ENCODE measurements at places on chromosomes 12 and 14.

GRCh38 chr14:95444132-95445129, 72.0 kb downstream of the SYNE3 start:
- no peak for DNase-seq

DNA sequence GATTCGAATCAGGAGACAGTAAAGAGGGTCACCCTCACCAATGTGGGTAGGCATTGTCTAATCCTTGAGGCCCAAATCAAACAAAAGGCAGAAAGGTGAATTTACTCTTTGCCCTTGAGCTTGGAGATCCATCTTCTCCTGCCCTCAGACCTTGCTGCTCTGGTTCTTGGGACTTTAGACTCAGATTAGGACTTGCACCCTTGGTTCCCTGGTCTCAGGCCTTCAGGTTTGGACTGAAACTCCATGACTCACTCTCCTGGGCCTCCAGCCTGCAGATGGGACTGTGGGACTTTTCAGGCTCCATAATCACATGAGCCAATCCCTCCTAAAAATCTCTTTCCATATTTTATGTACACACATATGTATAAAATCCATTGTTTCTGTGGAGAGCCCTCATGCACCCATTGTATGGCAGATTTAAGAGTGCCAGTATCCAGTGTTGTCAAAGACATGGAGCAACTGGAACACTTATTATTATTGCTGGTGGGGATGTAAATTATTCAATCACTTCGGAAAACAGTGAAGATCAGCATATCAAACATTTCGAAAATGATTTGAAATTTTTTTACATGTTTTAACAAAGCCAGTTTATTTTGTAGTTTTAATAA, 48.7 kb downstream of the EID3 start:
- no peak for DNase-seq

GRCh38 chr14:69326611-69327010, 66.7 kb downstream of the GALNT16 start:
- DNase-seq: no peak

DNA sequence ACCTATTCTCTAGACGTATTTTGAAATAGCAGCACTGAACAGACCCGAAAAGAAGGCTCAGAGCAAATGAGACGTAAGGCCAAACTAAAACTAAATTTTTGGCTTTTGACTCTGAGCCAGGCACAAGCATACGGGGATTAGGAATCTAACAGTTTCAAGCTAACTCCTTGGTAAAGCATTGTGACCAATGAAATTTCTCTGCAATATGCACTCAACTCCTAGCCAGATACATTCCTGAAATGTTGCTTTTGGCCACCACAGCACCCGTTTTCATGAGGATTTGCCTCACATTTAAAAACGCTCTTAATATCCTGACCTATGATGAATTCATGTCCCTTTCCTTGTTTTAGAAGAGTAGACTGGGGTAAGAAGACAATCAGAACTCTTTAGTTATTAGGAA, 53.1 kb upstream of the NPFF start:
- DNase-seq: peak; percentile 55

- DNase-seq: no peak
Observed at GRCh38 chr14:61551384-61551783, 143.9 kb upstream of the HIF1A start.

DNA sequence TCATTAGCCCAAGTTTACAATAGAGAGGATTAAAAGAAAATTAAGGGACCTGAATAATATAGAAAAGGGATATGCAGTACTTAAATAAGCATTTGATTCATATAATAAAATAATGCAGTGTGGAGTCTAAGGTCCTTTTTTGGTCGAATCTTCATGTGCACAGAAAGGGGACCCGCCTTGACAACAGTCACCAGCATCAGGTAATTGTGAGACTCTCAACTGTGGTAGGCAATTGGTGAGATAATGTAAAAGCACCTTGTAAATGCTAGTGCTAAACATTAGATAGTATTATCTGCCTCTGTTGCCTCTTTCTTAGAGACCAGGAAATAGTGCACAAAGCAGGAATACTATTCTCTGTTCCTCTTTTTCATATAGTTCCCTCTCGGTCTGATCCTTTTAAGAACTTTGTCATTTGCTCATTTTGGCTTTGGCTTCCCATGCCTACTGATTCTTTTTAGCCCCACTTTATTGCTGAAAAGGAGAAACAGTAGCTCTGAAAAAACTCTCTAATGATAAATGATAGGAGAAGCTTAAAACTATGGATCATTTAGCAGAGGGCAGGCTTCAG, 17.5 kb downstream of the CHPT1 start:
- no peak for DNase-seq

DNA sequence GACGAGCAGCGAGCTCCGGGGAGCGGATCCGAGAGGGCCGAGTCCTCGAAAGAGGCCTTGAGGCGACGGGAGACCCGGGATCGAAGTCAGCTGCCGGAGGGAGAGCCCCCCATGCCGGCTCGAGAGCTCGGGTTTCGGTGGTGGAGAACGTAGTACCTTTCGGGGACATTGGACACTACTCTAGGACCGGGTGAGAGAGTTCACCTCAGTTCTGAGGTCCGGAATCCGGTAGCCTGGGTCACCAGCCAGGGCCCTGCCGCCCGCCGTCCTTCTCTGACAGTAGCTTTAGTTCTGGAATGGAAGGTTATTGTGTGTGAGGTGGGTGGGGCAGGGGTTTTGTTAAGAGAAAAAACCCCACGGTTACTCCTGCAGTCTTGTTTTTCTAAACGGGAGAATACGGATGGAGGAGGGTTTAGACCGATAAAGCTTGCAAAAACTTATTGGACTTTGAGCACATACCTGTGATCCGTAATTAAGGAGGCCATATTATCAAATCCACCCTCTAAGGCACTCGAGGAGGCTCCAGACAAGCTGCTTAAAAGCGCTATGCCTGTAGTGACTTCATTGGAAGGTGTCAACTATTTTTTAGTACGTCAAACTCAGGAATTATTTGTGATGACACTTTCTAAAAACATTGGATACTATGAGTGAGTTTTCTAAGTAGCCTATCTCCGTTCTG, 765 bp downstream of the SCYL2 start:
- DNase-seq: no peak

- DNase-seq: no peak
Observed at GRCh38 chr14:85363358-85363757, 166.6 kb upstream of the FLRT2 start.

DNA sequence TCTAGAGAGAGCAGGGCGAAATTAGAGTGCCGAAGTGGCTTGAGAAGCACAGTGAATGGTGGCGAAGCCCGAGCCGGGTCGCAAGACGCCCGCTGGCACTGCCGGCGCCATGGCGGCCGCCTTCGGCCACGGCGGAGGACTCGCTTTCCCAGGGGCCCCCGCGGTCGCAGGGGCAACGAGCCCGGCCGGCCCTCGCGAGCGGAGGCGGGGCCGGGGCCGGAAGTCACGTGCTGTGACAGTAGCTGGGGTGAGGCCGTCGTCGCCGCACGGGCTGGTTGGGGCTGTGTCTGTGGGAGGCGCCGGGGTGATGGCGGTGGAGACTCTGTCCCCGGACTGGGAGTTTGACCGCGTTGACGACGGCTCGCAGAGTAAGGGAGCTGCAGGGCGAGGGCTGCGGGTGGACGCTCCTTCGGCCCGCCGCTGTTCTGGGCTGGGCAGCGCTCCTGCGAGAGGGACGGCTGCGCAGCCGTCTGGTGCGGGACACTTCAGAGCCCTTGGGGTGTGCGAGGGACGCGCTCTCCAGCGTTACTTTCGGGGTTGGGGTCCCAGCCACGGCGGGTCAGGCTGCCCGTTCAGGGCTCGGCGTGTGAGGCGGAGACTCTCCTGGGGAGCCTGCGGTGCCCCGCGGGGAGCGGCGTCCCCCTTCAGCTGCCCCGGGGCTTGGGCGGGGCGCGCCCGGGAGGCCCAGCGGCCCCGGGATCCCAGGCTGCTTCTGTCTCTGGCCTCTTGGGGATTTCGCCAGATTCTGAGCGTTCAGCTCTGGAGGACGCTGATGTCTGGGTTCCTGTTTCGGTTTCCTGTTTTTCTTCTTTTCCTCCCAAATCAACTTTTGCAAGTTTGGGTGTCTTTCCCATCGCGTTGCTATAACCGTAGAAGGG, at the start of gene WASHC4:
Gene WASHC4, plus strand, starts transcription at position 238 of the 878 bp plus-strand sequence. Its CDS starts 70 bp downstream, at position 308.
- DNase-seq: peak; percentile 75

- DNase-seq: no peak
Observed at GRCh38 chr12:2439332-2440100, 355.3 kb upstream of the FKBP4 start.

DNA sequence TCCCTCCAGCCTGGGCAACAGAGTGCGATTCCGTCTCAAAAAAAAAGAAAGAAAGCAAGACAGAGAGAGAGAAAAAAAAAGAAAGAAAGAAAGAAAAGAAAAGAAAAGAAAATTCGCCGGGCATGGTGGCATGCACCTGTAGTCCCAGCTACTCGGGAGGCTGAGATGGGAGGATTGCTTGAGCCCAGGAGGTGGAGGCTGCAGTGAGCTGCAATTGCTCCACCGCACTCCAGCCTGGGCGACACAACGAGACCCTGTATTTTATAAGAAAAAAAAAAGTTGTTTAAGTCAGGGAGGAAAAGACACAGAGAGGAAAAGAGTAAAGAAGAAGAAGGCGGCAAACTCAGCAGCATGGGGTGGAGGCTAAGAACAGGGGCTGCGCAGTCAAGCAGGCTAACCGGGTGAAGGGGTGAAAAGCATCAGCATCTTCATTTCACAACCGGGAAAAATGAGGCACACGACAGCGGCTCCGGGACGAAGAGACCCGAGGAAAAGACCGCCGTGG, 557 bp upstream of the FICD start:
- no peak for DNase-seq

DNA sequence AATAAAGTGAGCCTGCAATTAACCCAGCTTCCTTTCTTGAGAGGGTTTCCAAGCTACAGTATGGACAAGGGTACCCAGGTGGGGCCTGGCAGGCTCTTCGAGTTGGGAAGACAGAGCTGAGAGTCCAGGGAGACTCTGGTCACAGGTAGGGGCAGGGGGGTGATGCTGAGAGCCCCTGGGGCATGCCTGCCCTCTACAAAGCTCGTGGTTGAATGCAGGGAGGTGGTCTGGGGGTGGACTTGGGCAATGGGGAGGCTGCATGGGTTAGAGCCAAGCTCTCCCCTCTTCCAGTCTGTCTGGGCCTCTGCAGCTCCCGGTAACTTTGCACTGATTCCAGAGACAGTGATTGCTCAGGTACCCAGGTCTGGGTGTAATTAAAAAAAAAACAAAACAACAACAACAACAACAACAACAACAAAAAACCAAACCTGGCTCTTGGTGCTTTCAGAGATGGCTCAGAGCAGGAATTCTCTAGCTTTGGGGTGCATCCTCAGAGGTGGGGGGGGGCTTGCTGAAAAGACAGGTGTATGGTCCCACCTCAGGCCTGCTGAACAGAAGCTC, 30.8 kb upstream of the PPP2R5C start:
- DNase-seq: no peak

- DNase-seq: no peak
Observed at GRCh38 chr14:104695660-104696000, 6.2 kb downstream of the INF2 start.

DNA sequence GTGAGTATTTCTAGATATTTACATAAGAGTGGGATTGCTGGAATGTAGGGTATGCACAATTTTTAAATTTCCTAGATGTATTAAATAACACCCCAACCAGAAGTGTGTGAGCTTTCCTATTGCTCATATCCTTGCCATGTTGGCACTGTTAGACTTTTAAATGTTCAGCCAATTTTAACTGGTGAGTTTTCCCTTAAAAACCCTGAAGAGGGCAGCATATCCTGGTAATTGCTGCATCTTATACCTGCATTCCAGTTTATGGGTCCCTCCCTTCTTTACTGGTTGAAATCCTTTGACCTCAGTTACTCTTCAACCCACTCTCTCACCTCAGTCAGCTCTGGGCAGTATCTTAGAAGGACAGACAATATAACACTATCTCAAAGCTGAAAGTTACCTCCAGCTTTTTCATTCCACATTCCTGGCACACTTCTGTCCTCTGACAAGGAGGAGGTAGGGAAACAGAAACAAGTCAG, 270.6 kb downstream of the PAWR start:
- DNase-seq: peak; percentile 96

DNA sequence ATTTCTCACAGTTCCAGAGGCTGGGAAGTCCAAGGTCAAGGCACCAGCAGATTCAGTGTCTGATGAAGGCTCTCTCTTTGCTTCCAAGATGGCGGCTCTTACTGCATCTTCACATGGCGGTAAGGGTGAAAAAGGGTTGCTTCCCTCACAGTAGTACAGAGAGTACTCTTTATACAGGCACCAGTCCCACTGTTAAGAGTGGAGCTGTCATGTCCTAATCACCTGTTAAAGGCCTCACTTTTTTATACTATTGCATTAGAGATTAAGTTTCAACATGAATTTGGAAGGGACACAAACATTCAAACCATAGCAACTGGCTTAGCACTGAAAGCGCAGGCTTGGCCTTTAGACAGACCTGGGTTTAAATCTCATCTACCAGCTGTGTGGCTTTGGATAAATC, 50.0 kb upstream of the TCL1A start:
- no peak for DNase-seq

GRCh38 chr12:103748002-103748401, 93.0 kb downstream of the NT5DC3 start:
- DNase-seq: no peak

DNA sequence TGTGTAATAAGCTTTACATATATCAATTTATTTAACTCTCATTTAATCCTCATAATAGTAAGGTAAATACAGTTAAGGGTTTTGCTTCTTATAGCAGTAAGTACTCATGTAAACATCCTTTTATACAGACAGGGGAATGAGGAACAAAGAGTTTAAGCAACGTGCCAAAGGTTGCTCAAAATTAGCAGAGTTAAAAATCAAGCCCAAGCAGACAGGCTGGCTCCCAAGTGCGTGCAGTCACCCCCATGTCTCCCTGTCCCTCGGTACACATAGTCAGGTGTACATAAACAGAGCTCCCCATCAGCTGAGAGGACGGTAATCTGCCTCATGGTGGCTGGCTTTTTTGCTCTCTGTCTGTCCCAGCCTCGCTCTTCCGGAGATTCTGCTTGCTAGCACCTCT, 126.4 kb downstream of the DERA start:
- DNase-seq: no peak
